ENCODE measurements at places on chromosomes 2 and 18.

DNA sequence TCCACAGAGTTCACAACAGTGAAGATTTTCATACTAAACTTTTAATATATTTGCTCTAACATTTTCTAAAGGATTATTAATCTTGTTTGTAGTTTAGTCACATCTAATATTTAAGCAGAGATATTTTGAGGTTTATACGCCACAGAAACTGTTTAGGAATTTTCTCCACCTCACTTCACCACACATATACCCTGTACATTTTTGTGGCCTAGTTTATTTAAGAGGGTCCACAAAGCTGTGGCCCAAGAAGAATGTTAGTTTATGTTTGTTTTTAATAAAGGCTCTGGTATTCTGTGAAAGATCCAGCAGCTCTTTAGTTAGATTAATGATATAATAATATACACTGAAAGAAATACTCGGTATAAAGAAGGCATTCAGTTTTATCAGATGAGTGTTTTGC lies 132.7 kb upstream of the TTC27 start:
- DNase-seq, result no peak

- DNase-seq, result no peak
Measured at GRCh38 chr18:77145364-77145901, 12.8 kb upstream of the MBP start.

GRCh38 chr2:191571163-191571769 lies 106.7 kb upstream of the NABP1 start:
- DNase-seq, result no peak

GRCh38 chr2:211093743-211094303 lies 537.4 kb downstream of the CPS1 start:
- no peak for DNase-seq

DNA sequence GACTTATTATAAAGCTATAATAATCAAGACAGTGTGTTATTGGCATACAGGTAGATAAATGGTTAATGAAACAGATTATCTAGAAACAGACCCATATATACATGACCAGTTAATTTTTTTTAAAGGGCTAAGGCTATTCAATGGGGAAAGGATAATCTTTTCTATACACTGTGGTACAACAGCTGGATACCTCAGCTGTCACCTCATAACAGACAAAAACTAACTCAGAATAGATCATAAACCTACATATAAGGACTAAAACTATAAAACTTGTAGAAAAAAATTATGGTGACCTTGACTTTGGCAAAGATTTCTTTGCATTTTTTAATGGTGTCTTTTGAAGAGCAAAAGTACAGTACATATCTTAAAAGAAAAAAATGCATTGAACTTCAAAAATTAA lies 30.2 kb downstream of the MAP3K2 start:
- no peak for DNase-seq

- no peak for DNase-seq
Measured at GRCh38 chr18:45920367-45920766, 46.8 kb downstream of the EPG5 start.

GRCh38 chr2:182554950-182555349 lies 128.1 kb upstream of the PDE1A start:
- no peak for DNase-seq

DNA sequence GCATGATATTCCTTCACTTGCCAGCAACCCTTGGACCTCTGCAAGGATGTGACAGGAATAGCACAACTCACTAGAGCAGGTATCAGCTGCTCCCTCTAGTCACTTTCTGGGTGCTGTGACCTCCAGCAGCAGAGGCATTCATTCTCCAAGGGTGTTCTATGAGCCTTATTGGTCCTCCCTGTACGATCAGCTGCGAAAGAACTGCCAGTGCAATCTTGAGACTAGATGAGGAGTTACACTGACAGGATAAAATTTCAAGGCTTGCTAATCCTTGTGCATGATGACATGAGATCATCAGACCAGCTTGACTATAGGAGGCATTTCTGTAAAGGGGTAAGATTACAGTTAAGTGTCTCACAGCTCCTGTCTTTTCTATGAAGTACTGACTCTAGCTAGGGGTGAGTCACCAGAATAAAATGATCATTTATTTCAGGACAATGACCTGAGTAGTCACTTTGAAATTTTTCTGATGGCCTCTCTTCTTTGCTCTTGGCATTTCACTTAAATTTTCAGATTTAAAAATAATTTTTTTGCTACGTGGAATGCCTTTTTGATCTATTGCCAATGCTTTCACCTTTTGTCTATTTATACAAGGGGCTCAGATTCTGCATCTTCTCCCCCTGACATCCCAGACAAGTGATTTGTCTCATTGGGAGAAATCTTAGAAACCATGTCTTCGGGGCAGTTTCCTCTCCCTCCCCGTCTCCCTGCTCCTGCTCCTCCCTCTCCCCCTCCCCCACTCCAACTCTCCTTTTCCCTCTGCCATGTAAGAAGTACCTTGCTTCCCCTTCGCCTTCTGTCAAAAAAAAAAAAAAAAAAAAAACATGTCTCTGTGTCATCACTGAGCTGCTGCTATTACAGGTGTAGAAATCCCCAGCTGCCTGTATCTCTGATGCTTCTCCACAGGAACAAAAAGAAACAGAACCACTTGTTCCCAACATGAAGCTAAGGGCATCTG lies 49.2 kb upstream of the FRZB start:
- no peak for DNase-seq

DNA sequence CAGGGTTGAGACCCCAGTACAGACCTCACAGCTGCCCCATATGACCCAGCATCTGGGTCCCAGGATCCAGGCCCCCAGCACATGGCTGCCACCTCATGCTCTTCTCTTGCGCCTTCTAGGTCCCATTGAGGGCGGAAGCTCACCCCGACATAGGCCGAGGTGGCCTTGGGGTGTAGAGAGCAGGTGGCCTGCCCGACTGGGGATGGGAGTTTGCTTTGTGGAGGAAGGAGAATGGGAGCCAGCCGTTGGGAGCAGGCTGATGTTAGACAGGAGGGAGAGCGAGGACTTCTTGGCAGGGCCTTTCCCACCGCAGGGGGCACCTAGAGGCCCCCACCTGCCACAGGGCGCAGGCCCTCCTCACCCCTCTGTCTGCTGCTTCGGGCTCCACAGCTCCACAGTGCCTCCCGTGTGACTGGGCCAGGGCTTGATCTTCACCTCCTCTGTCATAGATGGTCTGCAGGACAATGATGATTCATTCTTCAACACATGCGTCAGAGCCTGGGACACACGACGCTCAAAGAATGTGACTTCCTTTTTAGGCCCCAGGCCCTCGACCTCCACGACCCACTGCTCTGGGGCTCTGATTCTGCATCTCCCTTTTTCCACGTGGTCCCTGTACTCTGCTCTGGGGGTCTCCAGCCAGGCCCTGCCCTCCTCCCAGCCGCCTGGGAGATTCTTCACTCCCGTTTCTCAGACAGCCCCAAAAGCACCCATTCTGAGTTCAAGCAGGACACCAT lies 86.6 kb upstream of the ODC1 start:
- DNase-seq, result no peak

DNA sequence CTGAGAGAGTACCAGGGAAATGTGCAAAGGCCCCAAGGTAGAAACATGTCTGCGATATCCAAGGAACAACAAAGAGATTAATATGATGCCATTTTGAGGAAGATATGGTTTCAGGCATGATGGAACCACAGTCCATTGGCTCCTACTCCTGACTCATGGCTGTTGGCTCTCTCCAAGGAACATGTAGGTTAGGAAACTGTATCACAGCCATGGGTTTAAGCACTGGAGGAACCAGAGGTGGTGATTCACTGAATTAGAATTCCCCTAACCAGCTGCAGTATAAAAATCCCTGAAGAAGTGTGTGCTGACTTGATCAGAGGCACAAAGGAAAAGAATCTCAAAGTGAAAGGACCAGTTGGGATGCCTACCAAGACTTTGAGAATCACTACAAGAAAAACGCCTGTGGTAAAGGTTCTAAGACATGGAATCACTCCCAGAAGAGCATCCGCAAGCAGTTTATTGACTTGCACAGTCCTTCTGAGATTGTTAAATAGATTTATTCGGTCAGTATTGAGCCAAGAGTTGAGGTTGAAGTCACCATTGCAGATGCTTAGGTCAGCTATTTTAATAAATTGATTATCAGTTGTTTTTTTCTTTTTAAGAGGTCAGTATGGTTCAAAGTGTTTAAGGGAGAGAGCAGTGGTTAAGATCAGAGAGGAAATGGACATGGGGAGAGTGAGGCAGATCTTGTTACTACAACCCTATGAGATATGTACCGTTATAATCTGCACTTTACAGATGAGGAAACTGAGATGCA lies 110.7 kb upstream of the OTX1 start:
- no peak for DNase-seq

- no peak for DNase-seq
Measured at GRCh38 chr18:63058521-63058920, 261.0 kb downstream of the BCL2 start.
